ENCODE measurements at places on chromosomes 16 and 17. TPM values are rescaled to one million over a fixed set of nuclear protein-coding genes. Genes with fewer than 3 reads are reported as not detected.

Gene RPL38
- 752 TPM for total RNA-seq

Gene CHAD
- total RNA-seq, result 1.1 TPM

GRCh38 chr17:14332331-14332730 is 31.4 kb downstream of the HS3ST3B1 start:
- DNase-seq, result no peak

DNA sequence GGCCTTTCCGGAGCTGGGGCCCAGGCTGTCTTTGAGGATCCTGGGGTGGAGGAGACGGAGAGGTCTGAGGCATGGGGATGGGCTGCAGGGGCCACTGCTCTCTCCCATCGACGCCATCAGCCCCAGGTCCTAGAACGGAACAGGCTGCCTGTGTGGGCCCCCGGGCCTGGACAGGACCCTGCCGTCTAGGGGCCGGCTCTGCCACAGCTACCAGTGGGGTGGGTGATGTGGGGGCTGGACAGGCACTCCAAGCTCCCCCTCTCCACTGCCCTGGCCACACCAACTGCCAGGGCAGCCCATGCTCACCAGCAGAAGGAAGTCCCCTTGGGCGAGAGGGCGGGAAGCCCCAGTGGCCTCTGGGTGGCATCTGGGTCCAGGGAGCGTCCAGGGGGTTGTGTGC is 37.8 kb downstream of the ENGASE start:
- DNase-seq, result no peak

- DNase-seq, result no peak
These were observed 29.9 kb upstream of the GINS2 start for GRCh38 chr16:85718682-85719081.

- no peak for DNase-seq
These were observed 14.4 kb downstream of the DEF8 start for GRCh38 chr16:89962754-89963498.

Gene EVPLL
- total RNA-seq, result not detected

GRCh38 chr17:48150597-48151001 is 43.0 kb downstream of the SNX11 start:
- DNase-seq, result no peak

GRCh38 chr16:80006241-80007215 is 406.0 kb upstream of the MAF start:
- peak; percentile 62 for DNase-seq

GRCh38 chr16:13571036-13571435 is 348.9 kb upstream of the ERCC4 start:
- no peak for DNase-seq

Gene PIK3R6
- total RNA-seq, result 0.82 TPM

DNA sequence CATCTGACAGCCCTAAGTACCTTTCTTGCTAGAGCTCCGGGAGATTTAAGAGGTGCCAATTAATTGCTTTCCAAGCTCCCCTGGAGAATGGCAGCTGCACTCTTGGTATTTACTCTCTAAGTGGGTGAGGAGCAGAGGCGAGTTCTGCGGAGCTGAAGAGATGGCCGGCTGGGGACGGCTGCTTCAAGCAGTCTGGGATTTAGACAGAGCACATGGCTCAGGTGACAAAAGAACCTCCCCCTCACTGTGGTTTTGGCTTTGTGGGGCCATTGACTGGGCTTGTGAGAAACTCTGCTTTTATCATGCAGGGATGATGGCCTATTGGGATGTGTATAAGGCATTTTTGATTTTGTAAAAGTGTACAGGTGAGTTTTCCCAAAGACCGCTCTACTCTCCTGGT is 239.3 kb upstream of the EEF2KMT start:
- DNase-seq, result no peak

DNA sequence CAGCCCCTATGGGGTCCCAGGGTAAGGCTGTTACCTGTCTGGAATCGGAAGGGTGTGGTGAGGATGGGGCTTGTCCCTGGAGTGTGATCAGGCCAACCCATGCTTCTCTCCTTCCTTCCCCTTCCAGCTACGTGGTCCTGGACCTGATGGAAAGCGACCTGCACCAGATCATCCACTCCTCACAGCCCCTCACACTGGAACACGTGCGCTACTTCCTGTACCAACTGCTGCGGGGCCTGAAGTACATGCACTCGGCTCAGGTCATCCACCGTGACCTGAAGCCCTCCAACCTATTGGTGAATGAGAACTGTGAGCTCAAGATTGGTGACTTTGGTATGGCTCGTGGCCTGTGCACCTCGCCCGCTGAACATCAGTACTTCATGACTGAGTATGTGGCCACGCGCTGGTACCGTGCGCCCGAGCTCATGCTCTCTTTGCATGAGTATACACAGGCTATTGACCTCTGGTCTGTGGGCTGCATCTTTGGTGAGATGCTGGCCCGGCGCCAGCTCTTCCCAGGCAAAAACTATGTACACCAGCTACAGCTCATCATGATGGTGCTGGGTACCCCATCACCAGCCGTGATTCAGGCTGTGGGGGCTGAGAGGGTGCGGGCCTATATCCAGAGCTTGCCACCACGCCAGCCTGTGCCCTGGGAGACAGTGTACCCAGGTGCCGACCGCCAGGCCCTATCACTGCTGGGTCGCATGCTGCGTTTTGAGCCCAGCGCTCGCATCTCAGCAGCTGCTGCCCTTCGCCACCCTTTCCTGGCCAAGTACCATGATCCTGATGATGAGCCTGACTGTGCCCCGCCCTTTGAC is 2.4 kb downstream of the MAPK7 start:
- DNase-seq, result peak; percentile 20

Gene TBC1D3K
- not detected for total RNA-seq

Gene IKZF3
- 0.92 TPM for total RNA-seq

DNA sequence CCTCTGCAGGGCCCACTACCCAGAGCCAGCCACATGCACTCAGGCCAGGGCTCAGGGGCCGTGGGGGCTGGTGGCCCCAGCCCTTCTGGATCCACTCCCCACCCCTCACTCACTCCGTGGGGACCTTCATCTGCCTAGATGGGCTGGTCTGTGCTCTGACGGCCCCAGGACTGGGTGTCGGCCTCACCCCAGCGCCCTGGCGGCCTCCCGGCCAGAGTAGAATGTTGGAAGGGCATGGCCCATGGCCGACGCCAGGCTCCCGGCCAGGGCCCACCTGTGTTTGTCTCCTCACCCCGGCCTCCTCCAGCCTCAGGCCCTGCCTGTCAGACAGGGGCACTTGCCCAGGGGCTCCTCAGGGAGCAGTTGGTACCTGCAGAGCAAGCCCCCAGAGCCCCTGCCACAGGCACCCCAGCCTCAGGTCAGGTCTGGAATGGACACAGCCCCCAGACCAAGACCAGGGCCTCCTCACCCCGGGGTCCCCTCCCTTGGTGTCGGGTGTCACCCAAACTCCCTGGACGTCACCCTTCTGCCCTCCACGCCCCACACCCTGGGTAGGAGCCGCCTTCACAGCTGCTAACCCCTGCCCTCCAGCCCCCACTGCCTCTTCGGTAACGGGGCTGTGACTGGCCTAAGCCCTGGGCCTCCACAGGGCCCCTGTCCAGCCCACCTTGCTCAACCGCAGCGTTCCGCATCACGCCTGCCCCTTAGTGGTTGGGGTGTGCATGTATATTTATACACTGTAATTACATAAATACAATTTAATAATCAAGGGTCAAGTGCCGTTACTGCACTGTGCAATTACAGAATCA is 3.0 kb upstream of the CDH15 start:
- peak; percentile 11 for DNase-seq

- no peak for DNase-seq
These were observed 39.3 kb upstream of the MAP2K6 start for GRCh38 chr17:69375229-69375628.

GRCh38 chr16:75273054-75273925 is 21.9 kb upstream of the BCAR1 start:
- no peak for DNase-seq

- no peak for DNase-seq
These were observed 1066.7 kb upstream of the RBFOX1 start for GRCh38 chr16:6265968-6266367.

GRCh38 chr17:39364236-39365025 is 37.0 kb downstream of the FBXL20 start:
- DNase-seq, result no peak

DNA sequence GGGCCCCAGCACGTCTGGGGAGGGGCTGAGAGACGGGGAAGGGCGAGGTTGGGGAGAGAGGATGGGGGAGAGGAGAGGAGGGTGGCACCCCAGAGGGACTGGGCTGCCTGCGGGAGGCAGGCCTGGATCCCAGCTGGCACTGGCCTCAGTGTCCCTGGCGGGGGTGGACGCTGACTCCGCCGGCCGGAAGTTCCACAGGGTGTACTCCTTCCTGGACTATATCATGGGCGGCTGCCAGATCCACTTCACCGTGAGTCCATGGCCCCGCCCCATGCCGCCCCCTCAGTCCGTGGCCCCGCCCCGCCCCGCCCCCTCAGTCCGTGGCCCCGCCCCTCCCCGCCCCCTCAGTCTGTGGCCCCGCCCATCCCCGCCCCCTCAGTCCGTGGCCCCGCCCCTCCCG is 11.3 kb downstream of the CPNE7 start:
- no peak for DNase-seq

DNA sequence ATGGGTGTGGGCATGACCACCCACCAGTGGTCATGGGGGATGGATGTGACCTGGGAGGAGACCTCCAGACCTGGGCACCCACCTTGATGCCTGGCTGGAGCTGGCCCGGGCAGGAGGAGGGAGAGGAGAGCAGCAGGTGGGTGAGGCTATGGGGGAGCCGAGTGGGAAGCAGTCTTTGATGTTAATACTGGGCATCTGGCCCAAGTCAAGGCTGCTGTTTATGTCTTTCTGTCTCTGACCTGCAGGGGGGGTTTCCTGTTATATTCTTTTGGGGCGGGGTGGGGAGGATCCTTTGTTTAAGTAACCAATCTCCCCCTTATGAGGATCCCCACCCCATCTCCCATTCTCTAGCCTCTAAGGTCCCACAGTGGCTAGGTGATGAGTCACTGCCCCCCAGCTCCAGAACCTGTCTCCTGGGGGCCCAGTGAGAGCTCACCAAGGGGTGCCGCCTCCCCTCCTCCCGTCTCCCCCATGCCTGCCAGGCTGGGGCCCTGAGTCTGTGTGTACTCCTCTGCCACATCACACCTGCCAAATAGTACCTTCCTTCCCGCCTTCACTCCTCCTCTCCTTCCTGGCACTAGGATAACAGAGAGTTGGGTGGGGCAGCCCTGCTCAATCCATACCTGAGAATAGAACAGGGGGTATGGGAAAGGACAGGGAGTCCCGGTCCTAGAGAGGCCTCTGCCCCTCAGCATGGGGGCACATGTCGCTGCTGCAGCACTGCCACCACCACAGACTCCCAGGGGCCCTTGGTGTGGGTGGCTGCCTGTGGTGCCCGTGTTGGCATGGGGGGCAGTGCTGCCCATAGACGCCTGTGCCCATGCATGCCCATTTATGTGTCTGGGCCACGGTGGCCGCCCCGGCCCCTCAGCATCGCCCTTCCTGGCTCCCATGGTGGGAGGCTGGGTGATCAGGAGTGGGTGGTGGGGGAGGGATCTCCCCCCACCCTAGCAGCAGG is 7.3 kb downstream of the THRA start:
- DNase-seq, result peak; percentile 73

DNA sequence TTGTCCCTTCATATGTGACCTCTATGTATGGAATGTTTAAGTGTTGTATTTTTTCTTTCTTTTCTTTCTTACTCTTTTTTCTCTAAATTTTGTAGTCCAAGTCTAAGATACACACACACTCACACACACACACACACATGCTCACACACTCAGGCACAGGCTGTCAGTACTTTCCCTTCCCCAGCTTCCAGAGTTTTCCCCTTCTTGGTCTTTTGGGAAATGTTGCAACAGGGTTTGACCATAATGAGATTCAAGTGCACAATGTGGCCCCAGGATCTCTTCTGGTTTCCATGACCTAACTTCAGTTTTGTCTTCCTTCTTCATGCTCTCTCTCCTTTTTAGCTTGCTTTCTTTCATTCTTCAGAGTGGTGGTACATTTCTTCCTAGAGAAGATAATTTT is 289.8 kb upstream of the FOXF1 start:
- DNase-seq, result no peak

- no peak for DNase-seq
These were observed 60.8 kb downstream of the MSI2 start for GRCh38 chr17:57317079-57317478.

Gene CLDN9
- total RNA-seq, result 0.14 TPM

DNA sequence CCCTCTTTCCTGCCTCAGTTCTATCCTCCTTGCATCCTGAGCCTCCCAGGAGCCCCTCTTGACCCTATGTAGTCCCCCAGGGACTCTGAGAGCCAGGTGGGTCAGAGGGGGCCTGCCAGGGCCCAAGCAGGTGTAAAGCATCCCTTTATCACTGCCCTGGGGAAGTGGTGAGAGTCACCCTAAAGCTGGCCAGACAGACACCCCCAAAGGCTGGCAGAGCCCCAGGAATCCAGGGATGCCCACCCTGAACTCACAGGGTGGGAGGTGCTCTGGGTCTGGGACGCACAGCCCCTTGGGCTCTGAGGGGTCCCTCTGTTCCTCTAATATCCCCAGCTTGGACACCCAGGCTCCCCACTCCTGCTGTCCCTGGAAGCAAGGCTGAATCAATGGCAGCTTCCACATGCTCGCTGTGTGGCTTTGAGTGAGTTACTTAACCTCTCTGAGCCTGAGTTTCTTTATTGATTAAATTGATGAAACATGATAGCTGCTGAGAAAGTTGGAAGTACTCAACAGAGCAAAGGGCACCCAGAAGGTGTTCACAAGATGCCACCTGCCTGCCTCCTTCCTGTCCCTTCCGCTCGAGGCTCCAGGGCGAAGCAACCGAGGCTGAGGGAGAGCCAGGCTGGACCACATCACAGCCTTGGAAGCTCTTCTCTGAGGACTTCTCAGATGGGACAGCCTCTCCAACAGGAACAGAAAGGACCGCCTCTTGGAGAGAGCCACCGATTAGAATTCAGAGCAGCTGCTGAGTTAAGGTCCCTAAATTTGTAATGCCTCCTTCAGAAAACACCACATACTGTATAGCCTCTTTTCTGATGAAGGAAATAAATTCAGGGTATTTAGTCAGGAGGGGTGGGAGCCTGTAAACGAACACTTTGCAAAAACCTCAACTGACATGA is 67.1 kb upstream of the DOC2B start:
- DNase-seq, result no peak

Gene SLFN14
- total RNA-seq, result not detected

Gene TCAP
- total RNA-seq, result 3,533 TPM

DNA sequence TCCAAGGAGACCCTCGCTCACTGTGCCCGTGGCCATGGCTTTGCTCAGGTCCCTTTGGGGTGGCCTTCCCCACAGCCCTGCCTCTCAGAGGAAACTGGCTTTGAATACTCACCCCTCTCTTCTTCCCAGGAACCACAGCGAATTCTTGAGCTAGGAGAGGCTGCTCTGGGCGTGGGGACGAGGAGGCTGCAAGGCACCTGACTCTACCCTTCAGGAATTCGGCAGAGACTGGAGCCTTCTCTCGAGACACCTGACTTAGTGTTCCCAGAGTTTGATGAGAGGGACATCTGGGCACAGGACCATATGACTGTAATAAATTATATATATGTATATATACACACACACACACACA is 6.2 kb downstream of the LLGL2 start:
- DNase-seq, result no peak

Gene EVI2A
- 3.0 TPM for total RNA-seq

DNA sequence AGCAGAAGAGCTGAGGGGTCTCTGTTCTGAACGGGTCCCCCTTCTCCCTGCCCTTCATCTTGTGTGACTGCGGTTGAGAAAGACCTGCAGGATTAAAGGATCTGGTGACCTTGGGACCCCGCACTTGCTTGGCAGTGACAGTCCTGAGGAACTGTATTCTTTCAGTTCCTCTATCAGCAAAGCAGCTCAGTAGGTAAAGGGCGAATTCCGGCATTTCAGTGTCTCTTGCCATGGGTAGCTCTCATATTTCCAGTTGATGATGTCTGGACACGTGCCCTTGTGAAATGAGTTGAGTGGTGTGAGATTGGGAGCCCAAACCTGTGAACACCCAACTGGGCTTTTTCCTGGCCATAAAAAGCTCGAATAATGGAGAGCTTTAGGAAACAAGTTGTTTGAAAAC is 135.7 kb downstream of the PRKCA start:
- no peak for DNase-seq
